NCI-H2081 treated with DMSO at 0.1 percent for 48 hours (cell line): ENCODE measurements at places on chromosomes 2 and 18.
A peak's percentile ranks its signal among the peaks of the same experiment; 100 is the strongest.

DNA sequence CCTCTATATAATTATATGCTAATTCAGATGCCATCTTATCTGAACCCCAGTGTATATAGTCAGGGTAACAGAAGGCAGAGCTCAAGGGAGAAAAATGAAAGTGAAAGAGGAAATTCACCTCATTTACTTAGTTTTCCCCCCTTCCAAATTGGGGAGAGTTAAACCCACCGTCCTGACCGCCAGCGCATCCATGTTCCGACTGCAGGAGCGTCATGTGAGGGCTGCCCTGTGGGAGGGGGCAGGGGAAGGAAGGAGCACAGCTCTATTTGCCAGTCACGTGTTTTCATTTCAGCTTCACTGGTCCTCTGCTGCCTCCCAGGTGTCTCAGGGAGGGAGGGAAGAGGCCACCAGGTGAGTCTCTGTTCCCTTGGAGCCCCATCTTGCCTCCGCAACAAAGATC is 13.2 kb downstream of the CNNM4 start:
- DNase-seq: no peak

DNA sequence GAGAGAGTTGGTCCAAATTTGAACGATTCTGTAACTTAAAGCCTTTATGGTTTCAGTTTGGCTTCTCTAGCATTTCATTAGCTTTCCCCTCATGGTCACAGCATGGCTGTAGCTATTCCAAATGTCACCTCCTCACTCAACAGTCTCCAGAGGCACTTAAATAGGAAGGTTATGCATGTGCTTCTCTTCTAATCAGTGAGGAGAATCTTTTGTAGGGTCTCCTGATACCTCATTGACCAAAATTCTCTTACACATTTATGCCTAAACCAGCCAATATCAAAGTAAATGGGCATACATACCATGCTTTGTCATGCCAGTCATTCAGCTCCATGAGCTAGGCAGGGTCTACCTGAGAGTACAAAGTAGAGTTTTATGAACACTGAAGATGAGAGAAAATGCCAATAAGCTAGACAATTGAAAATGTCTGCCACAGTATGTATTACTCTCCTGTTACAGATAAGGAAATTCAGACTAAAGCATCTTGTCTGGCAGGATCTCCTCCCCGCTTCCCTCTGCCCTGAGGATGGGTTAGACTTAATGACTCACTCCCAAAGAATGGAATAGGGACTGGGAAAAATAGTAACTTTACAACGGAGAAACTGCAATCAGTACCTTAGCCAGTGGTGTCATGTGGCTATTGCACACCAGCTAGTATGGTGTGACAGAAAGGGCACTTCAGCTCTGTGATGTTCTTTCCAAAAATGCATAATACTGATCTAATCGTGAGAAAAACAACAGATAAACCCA is 15.4 kb downstream of the DSG2 start:
- DNase-seq: no peak

DNA sequence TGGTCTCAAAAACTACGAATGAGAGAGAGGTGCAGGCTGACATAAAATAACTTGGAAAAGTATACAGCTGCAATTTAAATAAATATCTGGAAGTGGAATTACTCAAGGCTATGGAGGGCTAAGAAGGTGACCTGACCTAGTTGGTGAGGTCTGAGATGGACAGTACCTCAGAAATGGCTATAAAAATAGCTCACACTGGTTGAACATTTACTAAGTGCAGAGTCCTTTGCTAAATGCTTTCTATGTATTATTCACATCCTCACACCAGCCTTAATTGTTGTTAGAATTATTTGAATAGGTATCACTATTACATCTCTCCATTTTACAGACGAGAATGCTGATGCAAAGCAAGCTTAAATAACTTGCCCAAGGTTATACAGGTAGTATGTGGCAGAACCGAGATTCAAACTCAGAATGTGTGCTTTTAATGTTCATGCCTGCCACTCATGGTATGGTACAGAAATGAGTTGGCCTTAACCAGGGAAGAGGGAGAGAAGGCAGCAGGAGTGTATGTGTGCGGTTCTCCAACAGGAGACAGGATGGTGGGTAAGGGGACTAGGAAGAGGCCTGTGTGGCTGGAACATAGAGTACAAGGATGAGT is 37.4 kb downstream of the MRPL44 start:
- DNase-seq: no peak

GRCh38 chr2:239882331-239882732 is 142.8 kb downstream of the NDUFA10 start:
- DNase-seq: no peak

GRCh38 chr2:234564699-234565098 is 67.8 kb upstream of the ARL4C start:
- peak; percentile 93 for DNase-seq

GRCh38 chr2:189409131-189409530 is 32.1 kb upstream of the WDR75 start:
- no peak for DNase-seq

DNA sequence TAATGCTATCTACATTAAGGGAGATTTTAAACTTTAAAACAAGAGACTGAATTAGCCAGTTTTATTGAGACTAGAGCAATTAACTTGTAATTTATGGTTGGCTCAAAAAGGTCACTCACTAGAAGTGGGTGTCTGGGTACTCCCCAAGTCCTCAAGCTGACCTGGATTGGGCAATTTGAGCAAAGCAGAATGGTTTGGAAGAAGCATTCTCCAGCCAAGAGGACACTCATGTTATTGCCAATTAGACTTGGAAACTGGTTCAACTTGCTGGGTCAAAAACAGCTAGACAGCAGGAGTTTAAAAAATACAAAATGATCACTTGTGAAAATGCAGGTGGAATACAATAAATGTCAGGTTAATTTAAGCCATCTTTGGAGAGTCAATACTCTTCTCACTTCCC is 29.5 kb upstream of the MYO1B start:
- no peak for DNase-seq

- no peak for DNase-seq
Measured at GRCh38 chr2:169822785-169823392, 1.8 kb downstream of the METTL5 start.

DNA sequence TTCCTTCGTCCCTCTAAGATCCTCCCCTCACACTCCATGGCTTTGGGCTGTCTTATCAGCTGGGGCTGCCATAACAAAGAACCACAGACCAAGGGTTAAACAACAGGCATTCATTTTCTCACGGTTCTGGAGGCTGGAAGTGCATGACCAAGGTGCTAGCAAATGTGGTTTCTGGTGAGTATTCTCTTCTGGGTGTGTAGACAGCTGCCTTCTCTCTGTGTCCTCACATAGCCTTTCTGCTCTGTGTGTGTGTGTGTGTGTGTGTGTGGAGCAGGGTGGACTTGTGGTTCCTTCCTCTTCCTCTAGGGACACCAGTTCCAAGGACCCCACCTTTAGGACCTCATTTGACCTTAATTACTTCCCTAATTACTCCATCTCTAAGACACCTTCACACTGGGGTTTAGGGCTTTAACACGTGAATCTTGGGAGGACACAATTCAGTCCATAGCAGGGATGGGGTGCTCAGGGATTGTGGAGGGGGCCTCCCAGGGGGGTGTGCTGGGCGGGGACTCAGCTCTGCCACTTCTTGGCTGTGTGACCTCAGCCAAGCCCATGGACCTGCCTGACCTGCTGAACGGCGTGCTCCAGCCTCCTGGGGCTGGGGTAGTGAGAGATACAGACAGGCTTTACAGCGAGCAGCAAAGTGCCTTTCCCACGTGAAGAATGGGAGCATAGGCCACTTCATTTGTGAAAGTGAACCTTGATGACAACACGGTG is 38.0 kb downstream of the ACKR3 start:
- DNase-seq: no peak

- DNase-seq: no peak
Measured at GRCh38 chr18:72637721-72638120, 93.6 kb upstream of the CBLN2 start.
